Esophagus mucosa (tissue), 1 donor: ENCODE measurements at places on chromosomes 6 and 20. TPM values are rescaled to one million over a fixed set of nuclear protein-coding genes. Genes with fewer than 3 reads are reported as not detected.

- no peak for ATAC-seq
Measured at GRCh38 chr6:155146205-155146604, 117.6 kb upstream of the CLDN20 start.

GRCh38 chr6:41492261-41492891 lies 53.8 kb upstream of the FOXP4 start:
- peak; percentile 17 for ATAC-seq

GRCh38 chr20:13736436-13737191 lies 48.1 kb downstream of the ESF1 start:
- ATAC-seq, result no peak

GRCh38 chr6:11346516-11346915 lies 114.0 kb upstream of the NEDD9 start:
- no peak for ATAC-seq

- no peak for ATAC-seq
Measured at GRCh38 chr20:57986666-57987065, 241.8 kb downstream of the ANKRD60 start.

DNA sequence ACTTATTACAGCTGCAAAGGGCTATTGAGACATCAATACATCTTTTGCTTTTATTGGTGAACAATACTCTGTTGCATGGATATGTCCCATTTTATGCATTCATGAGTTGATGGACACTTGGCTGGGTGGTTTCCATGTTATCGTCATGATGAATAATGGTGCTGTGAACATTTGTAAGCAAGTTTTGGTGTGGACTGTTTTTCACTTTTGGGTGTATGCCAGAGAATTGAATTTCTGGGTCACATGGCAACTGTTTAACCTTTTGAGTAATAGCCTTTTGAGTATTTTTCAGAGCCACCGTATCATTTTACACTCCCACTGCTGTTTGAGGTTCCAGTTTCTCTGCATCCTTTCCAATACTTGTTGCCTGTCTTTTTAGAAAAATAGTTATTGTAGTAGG lies 107.0 kb downstream of the JARID2 start:
- no peak for ATAC-seq

- ATAC-seq, result no peak
Measured at GRCh38 chr6:10495029-10495428, 26.1 kb upstream of the GCNT2 start.

GRCh38 chr6:7515363-7515762 lies 26.1 kb upstream of the DSP start:
- ATAC-seq, result peak; percentile 78

DNA sequence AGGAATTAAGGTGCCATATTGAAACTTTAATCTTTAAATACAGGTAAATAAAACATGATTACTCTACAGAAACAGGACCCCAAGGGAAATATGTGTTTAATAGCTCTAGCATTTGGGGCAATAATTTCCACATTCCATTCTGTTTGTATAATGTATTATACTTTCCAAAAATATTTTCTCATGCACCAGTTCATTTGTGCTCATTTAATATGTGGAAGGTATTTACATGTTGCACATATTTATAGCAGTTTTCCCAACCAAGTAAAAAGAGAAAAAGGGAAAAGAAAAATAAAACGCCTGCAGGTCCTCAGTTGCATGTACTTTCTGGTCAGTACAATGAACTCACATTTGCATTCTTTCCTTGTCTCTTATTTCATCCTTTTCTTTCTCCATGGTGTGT lies 129.5 kb upstream of the SULF2 start:
- no peak for ATAC-seq

- no peak for ATAC-seq
Measured at GRCh38 chr6:31239854-31240253, 32.0 kb downstream of the HLA-C start.

DNA sequence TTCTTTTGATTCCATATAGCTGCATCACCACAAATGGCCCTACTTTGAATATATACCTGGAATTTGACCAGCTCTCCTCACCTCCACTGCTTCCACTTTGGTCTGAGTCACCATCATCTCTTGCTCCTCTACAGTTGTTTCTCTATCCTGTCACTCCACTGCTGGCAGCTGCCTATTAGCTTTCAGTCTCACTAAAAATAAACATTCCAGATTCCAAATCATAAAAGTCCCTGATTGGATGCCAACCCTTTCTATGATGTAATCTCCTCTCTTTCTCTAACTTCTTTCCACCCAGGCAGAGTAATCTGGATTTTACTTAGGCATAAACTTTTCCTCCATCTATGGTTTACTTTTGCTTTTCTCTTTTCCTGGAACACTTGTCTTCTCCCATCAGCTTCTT lies 49.1 kb downstream of the RFPL4B start:
- ATAC-seq, result no peak

- ATAC-seq, result no peak
Measured at GRCh38 chr6:150195996-150196417, 53.2 kb downstream of the PPP1R14C start.

DNA sequence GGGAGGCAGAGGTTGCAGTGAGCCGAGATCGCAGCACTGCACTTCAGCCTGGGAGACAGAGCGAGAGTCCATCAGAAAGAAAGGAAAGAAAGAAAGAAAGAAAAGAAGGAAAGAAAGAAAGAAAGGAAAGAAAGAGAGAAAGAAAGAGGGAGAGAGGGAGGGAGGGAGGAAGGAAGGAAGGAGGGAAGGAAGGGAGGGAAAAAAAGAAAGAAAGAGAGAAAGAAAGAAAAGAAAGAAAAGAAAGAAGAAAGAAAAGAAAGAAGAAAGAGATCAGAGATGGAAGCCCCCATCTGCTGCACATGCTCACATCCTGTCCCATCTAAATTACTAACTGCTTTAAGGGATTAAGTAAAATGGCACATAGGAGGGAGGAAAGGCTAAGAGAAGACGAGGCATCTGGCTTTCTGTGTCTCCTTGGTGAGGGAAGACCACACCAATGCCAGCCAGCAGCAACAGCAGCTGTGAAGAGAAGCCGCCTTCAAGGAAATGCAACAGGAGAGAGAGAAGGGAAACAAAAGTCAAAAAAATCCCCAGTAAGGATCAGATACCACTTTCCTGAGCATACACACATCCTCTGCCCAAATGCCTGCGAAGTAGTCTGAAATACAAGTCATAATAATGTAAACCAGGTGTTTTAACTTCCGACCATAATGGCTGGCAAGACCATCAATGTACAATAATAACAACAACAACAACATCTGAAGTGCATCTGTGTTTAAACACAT lies 300.2 kb upstream of the JARID2 start:
- ATAC-seq, result no peak

- no peak for ATAC-seq
Measured at GRCh38 chr6:154958469-154958868, 36.6 kb upstream of the TIAM2 start.

GRCh38 chr6:72952808-72953630 lies 272.3 kb downstream of the KHDC1L start:
- ATAC-seq, result peak; percentile 91

DNA sequence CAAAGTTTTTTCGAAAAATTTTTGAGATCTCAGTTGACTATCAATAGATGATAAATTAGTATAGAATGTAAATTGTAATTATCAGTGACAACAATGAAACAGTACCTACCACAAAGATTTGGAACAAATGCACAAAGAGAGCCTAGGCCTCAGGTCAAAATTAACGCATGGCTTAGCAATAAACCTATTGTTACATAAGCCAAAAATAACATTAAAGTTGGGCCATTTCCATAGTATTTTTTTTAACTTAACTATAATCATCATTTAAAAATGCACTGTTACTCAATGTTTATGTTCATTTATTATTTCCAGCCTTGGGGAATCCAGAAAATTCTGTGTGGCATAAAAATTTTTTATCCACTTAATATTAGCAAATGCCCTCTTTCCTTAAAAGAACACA lies 117.0 kb downstream of the EPB41L2 start:
- ATAC-seq, result no peak

DNA sequence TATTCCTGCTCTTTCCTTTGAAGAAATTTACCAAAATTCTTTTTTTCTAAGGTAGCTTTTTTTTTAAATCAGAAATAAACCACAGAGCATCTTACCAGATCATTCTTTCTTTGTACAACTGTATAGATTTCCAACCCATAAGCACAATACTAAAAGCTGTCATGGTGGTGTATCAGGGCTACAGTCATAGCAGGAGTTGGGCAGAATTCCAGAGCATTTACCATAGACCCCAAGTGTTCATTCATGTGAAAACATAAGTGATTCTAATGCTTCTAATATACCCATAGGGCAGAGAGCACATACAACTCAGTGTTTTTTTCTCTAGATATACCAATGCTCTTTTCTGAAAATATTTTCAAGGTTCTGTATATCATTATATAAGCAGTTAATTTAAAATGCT lies 392.5 kb downstream of the FRK start:
- ATAC-seq, result no peak

DNA sequence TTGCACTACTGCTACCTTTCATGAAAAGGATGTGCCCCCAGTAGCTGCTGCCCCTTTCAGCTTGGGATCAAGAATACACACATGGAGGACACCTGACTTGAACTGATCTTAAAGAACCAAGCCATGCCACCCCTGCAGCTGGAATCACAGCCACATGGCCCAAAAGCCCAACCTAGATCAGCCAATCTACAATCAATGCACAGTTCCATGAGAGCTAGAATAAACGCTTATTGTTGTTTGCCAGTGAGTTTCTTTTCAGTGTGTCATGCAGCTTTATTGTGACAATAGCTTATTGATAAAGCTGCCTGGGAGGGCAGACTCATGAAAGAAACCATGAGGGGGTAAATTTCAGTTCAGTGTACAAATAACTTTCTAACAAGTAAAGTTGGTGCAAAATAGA lies 397.7 kb downstream of the PTPRT start:
- no peak for ATAC-seq

SLA2 gene
- 0.12 TPM for total RNA-seq

PAK5 gene
- 0.52 TPM for total RNA-seq

TCP1 gene
- 120 TPM for total RNA-seq

POM121L2 gene
- not detected for total RNA-seq

SLC17A5 gene
- total RNA-seq, result 3.7 TPM
